ENCODE measurements at places on chromosomes 4 and X.

DNA sequence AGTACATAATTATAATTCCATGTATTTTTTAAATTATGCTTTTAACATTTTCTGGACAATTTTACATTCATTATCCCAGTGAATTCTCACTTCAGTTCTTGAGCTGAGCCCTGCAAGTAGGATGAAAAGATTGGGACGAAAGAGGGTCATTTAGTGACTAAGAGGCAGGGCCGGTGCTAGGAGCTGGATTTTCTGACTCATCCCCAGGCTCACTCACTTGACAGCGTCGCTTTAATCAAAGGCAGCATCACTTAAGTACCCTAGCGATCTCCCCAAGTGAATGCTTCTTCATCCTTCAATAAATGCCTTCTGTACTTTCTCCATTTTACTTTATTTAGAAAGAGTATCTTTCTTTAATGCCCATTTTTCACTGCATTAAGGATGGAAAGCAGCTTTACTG, 263.6 kb downstream of the HS3ST1 start:
- no peak for DNase-seq

DNA sequence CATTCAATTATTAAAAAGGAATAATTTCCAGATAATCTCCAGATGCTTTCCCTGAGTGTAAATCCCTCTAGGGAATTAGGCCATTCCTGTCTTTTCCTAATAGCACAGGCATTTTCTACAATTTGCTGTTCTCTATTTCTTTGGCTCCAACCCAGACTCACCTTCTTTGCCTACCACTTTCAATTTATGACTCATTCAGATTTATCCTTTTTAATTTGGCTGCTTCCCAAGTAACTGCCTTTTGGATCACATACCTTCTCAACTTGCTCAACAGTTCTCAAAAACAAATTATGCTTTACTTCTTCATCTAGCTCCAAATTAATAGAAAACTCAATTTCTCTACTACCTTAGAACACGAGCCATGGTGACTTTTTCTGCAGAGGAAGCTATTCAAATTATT, 1166.3 kb upstream of the PCDH7 start:
- DNase-seq, result no peak

- DNase-seq, result no peak
Measured at GRCh38 chr4:12519426-12519825, 964.7 kb downstream of the RAB28 start.

GRCh38 chr4:110372485-110372884, 103.5 kb upstream of the ENPEP start:
- no peak for DNase-seq

GRCh38 chr4:99383399-99383798, 30.9 kb upstream of the ADH1C start:
- DNase-seq, result no peak

- no peak for DNase-seq
Measured at GRCh38 chrX:63746715-63747114, 38.3 kb downstream of the ARHGEF9 start.

DNA sequence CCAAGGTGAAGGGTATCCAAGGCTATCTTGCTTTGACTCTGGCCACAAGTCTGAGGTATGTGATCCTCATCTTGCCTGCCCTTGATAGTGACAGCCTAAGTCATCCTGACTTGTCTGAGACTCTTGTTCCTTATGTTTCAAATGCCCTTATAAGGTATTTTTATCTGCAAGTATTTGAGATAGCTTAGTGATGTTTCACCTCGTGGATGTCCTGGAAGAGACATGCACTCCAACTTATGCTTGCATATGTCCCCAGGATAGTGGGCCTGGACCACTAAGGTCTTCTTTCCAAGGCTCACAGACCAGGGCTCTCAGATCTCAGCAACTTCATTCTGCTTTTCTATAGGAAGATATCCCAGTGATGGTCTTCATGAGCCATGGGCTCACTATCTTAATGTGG, 120.5 kb upstream of the WDR1 start:
- no peak for DNase-seq

DNA sequence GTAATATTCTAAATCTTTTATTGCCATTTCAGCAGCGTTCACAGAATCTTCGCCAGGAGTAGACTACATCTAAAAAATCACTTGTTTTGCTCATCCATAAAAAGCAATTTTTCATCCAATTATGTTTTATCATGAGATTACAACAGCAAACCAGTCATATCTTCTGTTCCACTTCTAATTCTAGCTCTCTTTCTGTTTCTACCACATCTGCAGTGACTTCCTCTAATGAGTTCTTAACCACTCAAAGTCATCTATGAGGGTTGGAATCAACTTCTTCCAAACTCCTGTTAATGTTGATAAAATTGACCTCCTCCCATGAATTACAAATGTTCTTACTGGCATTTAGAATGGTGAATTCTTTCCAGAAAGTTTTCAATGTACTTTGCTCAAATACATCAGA, 174.4 kb upstream of the BRWD3 start:
- no peak for DNase-seq

DNA sequence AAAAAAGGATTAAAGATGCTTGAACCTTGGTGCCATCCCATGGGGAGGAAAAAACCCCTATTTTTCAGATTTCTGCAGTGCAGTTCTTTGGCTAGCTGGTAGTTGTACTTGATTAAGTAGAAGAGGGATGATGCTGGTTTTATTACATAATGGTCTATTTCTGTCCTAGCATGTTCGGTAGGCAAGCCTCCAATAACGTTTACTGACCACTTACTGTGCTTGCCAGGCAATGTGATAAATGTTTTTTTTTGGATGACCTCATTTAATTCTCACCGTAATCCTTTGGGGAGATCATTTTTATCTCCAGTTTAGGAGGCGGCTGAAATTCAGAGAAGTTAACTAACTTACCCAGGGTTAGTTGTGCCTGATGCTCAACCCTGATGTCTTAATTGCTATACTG, 92.1 kb upstream of the RPA4 start:
- DNase-seq, result no peak
